ENCODE measurements at places on chromosomes 4 and X.
A peak's percentile ranks its signal among the peaks of the same experiment; 100 is the strongest.

GRCh38 chr4:6362896-6363295 is 93.2 kb downstream of the WFS1 start:
- peak; percentile 33 for DNase-seq

GRCh38 chr4:166202991-166203390 is 330.0 kb downstream of the TLL1 start:
- no peak for DNase-seq

- DNase-seq, result no peak
Measured at GRCh38 chr4:1323280-1323634, 23.8 kb upstream of the UVSSA start.

DNA sequence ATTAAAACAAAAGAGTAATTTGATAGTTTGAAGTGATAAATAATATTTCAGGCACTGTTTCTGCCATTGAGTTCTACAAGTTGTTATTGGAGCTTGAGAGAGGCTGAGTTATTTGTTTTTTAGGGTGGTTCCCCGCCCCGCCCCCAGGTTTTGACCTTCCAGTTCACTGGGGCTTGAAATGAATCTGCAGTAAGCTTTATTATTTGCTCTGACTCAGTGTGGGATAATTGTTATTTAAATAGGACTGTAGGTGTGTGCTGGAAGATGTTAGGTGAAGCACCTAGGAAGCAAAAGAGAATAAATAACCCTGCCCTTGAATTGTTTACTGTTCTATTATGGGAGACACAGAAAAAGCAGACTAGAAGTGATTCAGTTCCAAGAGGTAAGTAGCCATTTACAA is 81.2 kb upstream of the KCNIP4 start:
- no peak for DNase-seq

- DNase-seq, result no peak
Measured at GRCh38 chr4:140672416-140672815, 83.8 kb downstream of the TBC1D9 start.

GRCh38 chrX:131032354-131033230 is 25.6 kb upstream of the ARHGAP36 start:
- DNase-seq, result no peak

DNA sequence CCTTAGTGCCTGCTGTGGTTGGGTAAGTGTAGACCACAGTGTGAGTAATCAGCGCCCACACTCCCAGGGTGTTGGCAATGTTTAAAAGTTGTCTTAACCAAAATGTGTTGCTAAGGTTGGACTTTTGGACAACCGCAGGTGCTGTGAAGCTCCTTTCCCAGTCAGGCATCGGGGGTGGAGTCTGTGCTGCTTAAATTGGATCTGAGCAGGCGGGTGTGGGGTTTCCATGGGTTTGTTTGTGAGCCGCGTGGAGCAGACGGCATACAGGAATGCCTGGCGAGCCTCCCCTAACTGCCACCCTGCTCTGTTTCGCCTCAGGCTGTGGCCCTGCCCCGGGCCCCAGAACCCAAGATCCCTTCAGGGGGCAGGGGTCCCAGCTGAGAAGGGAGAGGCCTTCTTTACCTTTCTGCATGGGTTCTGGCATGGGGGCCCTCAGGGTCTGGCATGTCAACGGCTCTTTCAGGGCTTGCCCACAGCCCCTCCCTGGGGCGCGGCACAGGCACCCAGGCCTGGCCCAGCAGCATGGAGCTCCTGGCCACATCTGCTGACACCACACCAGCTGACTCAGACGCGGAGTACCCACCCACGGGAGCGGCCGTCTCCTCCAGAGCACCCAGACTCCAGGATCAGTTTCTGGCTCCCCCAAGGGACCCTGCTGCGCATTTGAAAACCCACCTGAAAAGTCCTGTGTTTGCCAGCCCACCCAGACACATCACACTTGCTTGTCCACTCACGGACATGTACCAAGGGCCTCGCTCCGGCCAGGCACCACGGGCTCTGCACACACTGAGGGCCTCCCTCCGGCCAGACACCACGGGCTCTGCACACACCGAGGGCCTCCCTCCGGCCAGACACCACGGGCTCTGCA is 5.1 kb upstream of the SPON2 start:
- DNase-seq, result peak; percentile 60

DNA sequence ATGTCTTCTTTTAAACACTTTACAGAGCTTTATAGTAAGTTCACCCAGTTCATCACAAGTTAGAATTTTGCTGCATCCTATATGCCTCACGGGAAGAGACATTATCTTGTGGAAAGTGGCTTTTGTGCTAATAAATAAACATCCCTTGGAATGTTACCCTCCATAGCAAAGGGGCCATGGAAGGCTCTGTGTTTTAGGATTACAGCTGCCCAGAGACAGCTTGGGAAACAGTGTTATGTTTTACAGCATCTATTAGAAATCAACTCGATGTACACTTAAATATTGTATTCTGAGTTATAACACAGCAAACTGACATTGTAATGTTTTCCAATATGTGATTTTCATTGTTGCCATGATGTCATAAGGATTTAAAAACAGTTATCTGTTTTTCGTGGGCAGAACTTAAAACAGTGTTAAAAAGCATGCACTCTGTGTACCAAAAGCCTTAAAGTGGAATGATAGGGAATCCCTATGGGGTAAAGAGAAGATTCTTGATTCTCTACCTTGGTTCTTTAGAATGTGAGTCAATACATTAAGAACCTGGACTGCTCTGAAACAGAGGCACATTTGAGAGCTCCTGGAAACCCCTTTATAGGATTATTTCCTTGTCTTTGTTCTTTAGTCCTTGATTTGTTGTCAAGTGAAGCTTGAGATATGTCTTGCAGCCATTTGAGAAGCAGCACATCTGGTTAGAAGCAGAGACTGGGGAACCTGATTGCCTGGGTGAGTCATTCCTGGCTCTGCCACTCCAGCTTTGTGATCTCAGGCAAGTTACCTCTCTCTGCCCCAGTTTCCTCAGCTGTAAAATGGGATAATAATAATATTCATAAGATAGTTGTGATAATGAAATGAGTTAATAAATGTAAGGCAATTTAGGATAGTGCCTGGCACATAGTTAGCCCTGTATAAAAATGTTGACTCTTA is 41.6 kb downstream of the ARHGAP10 start:
- no peak for DNase-seq

- no peak for DNase-seq
Measured at GRCh38 chr4:17664755-17665154, 50.3 kb downstream of the MED28 start.

DNA sequence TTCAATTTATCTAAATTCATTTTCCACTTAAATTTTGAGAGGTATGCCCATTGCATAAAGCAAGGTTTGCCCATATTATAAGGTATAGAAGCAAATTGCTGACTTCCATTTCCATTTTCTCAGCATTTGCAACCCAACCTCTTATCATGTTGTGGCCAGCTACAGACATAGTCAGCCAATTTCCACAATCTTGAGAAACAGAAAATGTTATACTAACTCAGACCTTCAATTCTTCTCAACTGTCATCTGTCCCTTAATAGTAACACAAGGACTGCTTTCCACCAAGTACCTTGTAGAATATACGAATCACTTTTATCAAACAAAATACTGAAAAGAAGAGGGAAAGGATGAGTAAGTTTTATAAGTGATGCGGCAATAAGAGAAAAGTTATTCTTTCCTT is 11.2 kb upstream of the GRIA3 start:
- DNase-seq, result no peak

GRCh38 chr4:33649471-33649870 is 2594.8 kb downstream of the ARAP2 start:
- DNase-seq, result no peak

GRCh38 chr4:36420111-36420679 is 138.8 kb downstream of the DTHD1 start:
- DNase-seq, result no peak

DNA sequence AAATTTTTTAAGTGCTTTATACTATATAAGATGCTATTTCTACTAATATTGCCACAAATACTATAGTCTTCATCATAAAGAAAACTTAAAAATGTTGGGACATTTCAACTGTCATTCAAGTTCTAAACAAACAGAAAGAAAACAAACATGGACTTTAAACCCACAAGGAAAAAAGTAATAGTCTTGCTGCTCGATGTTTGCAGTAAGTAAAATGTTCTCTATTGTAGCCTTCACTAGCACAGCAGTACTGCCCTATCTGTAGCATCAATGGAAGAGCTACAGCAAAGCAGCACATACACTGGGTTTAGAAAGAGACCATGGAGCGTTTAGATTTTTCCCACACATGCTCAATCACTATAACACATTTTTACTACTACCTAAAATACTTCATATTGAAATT is 146.8 kb downstream of the KLHL13 start:
- DNase-seq, result no peak

GRCh38 chrX:9690046-9690445 is 75.6 kb downstream of the GPR143 start:
- no peak for DNase-seq

- no peak for DNase-seq
Measured at GRCh38 chr4:14155803-14156202, 528.3 kb upstream of the BOD1L1 start.

DNA sequence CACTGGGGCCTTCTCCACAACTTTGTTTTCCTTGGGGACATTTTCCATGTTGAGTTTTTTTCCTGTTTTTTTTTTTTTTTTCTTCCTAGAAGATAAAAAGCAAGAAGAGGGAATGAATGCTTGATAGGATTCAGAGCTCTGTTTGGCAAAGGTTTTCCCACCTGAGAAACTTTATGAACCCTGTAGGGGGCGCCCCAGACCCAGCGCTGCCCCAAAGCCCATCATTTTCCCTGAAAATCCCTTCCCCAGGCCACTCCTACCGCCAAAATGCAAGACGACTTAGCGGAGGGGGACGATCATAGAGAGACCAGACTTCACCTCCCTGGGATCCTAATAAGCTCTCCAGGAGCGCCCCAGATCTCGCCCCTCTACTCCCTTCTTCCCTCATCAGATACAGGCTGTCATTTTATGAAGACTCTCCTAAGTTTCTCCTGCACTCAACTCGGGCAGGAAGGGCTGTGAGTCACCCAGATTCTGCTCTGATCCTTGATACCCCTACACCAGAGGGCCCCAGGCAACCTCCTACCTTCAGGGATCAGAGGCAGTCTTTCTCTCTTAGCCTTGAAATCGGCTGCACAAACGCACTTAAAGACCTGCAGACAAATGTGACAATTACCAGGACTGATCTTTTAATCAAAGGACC is 1.4 kb downstream of the BEX5 start:
- DNase-seq, result no peak

- DNase-seq, result no peak
Measured at GRCh38 chrX:68757331-68757730, 71.5 kb upstream of the EFNB1 start.

DNA sequence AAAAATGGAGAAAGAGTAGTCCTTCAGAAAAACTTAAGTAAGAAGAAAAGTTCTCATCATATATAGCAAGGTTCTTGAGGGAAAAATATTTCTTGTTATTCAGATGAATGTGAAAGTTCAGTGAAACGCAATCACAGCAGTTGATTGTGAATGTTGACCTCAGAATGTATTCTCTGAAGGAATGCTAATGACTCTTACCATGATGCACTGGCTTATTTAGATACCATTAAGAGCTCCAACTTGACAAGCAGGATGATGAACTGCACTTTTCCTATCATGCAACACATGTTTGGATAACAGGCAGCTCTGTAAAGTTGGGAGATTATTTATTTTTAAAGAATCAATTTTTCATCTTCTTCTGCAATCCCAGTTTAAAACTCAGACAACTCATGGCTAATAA is 115.5 kb upstream of the MYOZ2 start:
- DNase-seq, result no peak

DNA sequence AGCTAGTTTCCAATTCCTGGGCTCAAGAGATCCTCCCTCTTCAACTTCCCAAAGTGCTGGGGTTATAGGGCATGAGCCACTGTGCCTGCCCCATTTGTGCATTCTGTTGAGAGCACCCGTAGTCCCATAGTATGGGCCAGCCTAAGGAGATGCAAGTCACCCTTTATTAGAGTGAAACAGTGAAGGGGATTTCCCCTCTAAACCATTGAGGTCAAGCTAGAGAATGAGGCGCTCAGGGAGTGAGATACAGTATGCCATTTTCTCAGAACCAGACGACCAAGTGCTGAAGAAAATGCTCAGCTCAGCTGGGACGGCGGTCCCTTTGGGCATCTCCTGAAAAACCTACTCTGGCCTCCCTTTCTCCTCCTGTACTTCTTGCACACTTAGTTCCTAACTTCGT is 18.7 kb downstream of the RNF4 start:
- no peak for DNase-seq

- no peak for DNase-seq
Measured at GRCh38 chr4:42302348-42302747, 94.9 kb upstream of the SHISA3 start.

- DNase-seq, result no peak
Measured at GRCh38 chr4:52911684-52912294, 49.7 kb downstream of the RASL11B start.

- DNase-seq, result no peak
Measured at GRCh38 chrX:24357106-24357505, 3.3 kb upstream of the SUPT20HL1 start.

DNA sequence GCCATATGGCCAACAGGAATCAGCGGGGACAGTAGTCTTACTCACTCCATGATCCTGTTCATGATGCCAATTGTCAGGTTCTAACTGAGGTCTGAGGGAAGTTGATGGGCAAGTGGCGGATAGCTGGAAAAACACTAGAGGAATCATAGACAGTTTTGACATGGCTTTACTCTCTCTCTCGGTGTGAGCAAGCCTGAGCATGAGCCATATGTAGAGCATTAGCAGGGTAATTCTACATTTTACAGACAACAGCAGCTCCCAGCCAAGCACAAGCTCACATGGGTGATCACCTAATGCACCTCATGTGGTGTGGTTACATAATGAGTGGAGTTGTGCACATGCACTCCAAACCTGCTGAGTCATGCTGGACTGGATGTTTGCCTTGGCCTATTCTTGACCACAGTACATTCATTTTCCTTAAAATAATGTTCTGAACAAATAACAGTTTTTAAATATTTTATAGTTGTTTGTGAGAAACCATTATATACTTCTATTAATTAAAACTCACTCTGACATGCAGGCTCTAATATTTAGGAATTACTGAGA is 429.2 kb downstream of the GPAT3 start:
- DNase-seq, result no peak

Data from Right ventricle myocardium inferior (tissue), 1 donor.